ENCODE measurements at places on chromosomes 1 and 21.
A peak's percentile ranks its signal among the peaks of the same experiment; 100 is the strongest.

DNA sequence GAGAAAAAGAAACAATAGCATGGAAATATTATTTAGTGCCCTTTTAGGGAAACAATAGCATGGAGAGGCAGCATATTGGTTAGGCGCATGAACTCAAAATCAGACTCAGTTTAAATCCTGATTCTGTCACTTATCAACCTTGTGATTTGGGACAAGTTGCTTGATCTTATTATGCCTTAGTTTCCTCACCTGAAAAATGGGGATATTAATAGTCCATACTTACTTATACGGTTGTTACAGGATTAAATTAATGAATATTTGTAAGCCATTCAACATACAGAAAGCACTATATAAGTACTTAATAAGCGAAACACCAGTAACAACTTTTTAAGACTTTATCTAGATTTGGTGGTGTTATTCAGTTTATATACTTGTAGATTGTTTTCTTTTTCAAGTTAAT is 1.2 kb downstream of the TSEN15 start:
- DNase-seq, result no peak

DNA sequence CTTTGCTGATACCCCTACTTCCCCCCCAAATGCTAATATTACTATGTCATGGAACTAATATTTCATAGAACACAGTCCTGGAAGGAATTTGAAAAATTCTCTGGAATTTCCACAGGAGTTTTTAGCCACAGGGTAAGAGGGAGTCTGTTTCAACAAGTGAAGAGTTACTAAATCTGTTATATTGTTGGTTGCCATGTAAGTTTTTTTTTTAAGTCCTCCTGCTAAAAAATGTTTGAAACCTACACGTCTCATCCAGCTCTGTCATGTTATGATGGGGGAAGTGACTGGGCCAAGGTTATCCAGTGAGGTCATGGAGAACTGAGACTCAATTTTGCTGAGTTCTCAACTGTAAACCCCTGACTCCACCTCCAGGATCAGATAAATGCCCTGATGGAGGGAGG is 60.8 kb upstream of the USP24 start:
- peak; percentile 37 for DNase-seq

GRCh38 chr1:182143825-182144645 is 82.5 kb upstream of the ZNF648 start:
- peak; percentile 64 for DNase-seq

DNA sequence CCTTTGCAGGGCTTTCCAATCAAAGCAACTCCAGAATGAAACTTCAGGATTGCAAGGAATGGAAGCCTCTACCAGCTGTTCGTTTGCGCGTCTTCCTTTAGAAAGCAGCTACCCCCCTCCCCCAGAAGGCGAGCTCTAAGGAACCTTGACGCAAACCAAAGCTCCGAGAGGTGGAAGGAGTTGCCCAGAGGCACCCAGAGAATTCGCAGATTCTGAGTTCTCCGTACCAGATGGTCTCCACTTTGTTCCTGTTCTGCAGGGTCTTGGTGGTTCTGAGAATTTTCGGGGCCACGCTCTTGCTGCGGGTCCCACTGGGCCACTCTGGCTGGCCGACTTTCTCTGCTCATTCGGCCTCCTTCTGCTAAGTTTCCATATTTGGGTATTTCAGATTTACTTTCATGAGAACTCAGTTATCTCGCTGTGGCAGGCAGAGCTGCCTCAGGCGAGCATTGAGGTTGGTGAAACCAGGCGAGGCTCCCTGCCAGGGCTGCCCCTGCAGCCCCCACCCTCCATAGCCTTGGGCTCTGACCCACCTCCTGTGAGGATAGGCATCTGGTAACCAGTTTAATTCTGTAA is 801 bp downstream of the TRAF5 start:
- DNase-seq, result peak; percentile 79

DNA sequence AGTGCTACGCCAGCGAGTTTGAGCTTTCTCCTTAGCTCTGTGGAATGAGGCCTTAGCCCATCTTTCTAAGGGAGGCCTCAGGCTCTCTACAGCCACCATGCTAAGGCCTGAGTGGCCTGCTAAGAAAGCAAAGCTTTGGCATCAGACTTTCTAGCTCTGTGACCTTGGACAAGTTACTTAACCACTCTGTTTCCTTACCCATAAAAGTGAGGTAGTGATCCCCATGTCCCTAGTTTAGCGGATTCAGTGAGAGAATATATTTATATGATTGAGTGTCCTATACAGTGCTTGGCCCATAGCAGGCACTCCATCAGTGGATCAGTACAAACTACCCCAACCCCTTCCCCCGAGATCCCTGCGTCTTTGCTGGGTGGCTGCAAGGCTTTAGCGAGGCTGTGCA is 4.0 kb downstream of the POGK start:
- DNase-seq, result no peak

GRCh38 chr1:156689035-156689952 is 12.1 kb upstream of the NES start:
- DNase-seq, result peak; percentile 66

DNA sequence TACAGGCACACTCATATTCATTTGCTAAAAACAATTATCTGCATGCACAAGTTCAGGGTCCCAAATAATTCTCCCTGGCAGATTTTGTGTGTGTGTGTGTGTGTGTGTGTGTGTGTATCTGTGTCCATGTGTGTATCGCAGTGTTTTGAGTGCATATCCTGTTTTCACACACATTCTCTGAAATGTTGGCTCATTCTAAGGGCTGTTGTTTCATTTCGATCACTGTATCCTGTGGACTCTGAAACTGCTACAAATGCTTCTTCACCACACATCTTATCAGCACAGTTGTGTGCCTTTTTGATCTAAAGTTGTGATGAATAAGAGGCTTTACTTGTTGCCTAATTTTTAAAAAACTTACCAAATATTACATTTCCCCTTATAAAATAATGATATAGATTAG is 34.6 kb downstream of the NR5A2 start:
- DNase-seq, result no peak

DNA sequence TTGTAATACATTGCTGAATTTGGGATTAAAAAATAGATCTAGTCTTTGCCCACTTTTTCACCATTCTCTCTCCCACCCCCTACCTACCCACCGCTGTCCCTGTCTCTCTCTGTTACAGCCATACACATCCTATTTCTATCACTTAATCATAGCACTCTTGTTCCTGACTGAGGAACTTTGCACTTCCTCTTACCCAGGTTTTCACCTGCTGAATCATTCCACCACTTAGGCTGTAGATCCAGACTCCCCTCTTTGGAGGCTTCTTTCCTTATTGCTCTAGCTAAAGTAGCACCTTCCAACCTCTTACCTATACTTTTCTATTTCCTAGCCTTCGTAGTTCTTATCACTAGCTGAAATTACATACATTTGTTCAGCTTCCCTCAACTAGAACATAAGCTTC is 59.6 kb downstream of the ATP6V1G3 start:
- DNase-seq, result no peak

DNA sequence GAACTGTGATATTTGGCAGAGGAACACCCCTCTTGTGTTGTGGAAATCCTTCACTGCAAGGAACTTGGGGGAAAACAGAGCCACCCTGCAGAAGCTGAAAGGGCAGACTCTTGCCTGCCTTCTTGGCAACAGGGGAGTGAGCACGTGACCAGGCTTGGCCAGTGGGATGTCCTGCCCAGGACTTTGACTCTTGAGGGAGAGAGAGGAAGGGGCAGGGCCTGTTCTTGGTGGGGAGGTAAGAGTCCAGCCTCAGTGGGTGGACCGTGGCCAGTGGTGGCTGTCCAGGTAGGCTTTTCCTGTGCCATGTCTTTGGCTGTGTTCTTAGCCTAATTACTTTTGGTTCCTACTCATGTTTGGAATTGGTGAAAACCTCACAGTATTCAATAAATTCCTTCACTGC is 8.6 kb upstream of the AK2 start:
- no peak for DNase-seq

Measured in iris pigment epithelial cell (primary cell).